Memory B cell (primary cell): ENCODE measurements at places on chromosomes 16 and 17.

- DNase-seq: no peak
- H3K4me1 ChIP-seq: no peaks in the 10 kb centered on the region
- H3K4me3 ChIP-seq: no peak overlapping the region
- H3K36me3 ChIP-seq: peaks cover 2% of the 10 kb centered on the region
- no peak overlapping the region for H3K27ac ChIP-seq
Observed at GRCh38 chr17:51486885-51487520, 226.7 kb downstream of the UTP18 start.

- H3K27ac ChIP-seq: no peak overlapping the region
- no peaks in the 10 kb centered on the region for H3K4me1 ChIP-seq
- no peaks in the 10 kb centered on the region for H3K36me3 ChIP-seq
- H3K27me3 ChIP-seq: peaks cover 20% of the 10 kb centered on the region
- H3K4me3 ChIP-seq: no peak overlapping the region
Observed at GRCh38 chr17:45923511-45924268, 29.3 kb downstream of the MAPT start.

DNA sequence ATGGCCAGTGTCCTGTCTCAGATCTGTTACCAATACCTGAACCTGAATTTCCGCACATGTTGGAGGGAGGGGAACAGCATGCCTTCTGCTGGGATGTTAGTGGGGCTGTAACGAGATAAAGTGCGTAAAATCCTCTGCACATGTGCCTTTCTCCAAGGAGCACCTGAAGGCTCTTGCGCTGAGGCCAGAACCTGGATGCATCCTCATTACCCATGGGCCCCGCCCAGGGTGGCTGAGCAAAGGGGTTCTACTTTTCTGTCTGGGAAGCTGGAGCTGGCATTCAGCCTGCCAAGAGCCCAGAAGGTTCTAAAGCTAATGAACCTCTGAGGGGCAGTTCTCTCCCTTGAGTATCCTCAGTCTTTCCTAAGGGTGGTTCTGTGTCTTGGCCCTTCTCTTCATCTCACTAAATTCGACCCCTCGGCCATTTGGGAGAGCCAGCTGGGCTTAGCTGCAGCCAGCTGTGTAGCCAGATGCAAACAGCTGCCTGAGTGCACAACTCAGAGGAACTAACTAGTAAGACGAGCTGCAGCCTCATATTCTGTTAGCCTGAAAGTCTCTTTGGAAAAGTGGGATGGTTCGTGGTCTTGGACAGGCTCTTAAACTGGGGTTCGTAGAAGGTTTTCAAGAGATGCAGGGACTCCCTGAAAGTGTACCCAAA, 2.5 kb downstream of the ITGA3 start:
- H3K27me3 ChIP-seq: peaks cover 2% of the 10 kb centered on the region
- no peak for DNase-seq
- no peaks in the 10 kb centered on the region for H3K36me3 ChIP-seq
- no peak overlapping the region for H3K27ac ChIP-seq

DNA sequence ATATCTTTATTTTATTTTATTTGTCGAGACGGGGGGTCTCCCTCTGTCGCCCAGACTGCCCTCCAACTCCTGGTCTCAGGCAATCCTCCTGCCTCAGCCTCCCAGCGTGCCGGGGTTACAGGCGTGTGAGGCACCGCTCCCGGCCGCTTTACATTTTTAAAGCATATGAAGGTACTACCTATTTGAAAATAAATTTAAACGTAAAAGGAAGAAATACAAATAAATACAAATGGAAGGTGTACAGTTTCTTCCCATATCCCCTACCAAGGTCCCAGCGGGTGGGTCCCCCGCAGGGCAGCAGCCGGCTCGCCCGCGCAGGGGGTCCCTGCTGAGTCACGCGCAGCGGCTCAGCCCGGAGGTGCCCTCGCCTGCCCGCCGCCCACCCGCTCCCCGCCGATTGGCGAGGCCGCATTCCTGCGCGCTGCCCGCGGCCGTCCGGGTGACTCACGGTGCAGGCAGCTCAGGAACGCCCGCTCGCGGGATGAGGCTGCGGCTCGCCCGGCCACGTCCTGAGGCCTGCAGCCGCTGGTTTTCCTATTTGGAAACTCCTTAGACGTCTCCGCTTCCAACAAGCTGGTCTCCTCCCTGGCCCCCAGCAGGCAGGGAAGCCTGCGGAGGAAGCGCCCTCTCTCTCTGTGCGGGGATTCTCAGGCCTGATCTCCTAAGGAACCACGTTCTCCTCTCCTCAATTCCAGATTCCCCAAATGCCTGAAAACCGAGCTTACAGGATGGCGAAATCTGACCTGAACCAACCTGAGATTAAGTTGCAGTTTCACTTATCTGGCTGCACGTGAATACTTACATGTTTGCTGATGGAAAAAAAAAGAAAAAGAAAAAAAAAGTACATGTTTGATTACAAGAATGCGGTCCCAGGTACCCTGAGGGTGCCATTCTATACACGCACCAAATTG, 54.8 kb upstream of the MAP3K14 start:
- DNase-seq: no peak
- H3K4me1 ChIP-seq: peaks cover 14% of the 10 kb centered on the region
- H3K36me3 ChIP-seq: no peaks in the 10 kb centered on the region
- H3K27me3 ChIP-seq: peaks cover 14% of the 10 kb centered on the region
- H3K27ac ChIP-seq: no peak overlapping the region
- H3K4me3 ChIP-seq: peak overlapping the region; percentile 69

- peaks cover 2% of the 10 kb centered on the region for H3K27me3 ChIP-seq
- no peak overlapping the region for H3K27ac ChIP-seq
- DNase-seq: no peak
- no peak overlapping the region for H3K4me3 ChIP-seq
Observed at GRCh38 chr16:77939968-77940367, 82.4 kb upstream of the CLEC3A start.

GRCh38 chr17:55285340-55286301, 20.9 kb downstream of the HLF start:
- H3K4me1 ChIP-seq: no peaks in the 10 kb centered on the region
- DNase-seq: no peak
- no peaks in the 10 kb centered on the region for H3K36me3 ChIP-seq
- no peak overlapping the region for H3K27ac ChIP-seq
- H3K27me3 ChIP-seq: peaks cover 3% of the 10 kb centered on the region

- H3K4me1 ChIP-seq: no peaks in the 10 kb centered on the region
- no peaks in the 10 kb centered on the region for H3K27me3 ChIP-seq
- no peak overlapping the region for H3K27ac ChIP-seq
- DNase-seq: no peak
- no peak overlapping the region for H3K4me3 ChIP-seq
Observed at GRCh38 chr16:65410801-65411200, 288.9 kb upstream of the CDH11 start.

GRCh38 chr16:87687126-87687910, 78.5 kb downstream of the KLHDC4 start:
- H3K4me3 ChIP-seq: no peak overlapping the region
- no peaks in the 10 kb centered on the region for H3K36me3 ChIP-seq
- no peak overlapping the region for H3K27ac ChIP-seq
- H3K27me3 ChIP-seq: peaks cover 5% of the 10 kb centered on the region

- peak overlapping the region; percentile 5 for H3K27ac ChIP-seq
- H3K4me3 ChIP-seq: peak overlapping the region; percentile 82
- DNase-seq: peak; percentile 41
- H3K4me1 ChIP-seq: peaks cover 22% of the 10 kb centered on the region
- H3K36me3 ChIP-seq: peaks cover 15% of the 10 kb centered on the region
Observed at GRCh38 chr16:28210979-28211588, 681 bp downstream of the XPO6 start.

DNA sequence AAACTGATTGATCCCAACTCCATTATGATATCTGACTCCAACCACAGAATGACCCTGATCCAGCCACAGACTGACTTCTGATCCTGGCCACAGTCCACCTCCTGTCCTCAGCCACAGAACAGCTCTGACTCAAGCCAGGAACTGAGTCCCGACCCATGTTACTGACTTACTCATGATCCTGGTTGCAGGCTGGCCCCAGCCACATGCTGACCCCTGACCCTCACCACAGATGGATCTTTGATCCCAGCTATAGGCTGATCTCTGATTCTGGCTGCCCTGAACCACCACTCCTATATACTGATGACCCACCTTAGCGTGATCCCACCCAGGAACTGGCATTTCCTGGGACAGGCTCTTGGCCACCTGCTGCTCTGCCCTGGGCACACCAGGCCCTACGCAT, 32.2 kb upstream of the IL21R start:
- DNase-seq: no peak
- no peaks in the 10 kb centered on the region for H3K27me3 ChIP-seq
- H3K4me1 ChIP-seq: peaks cover 9% of the 10 kb centered on the region

GRCh38 chr17:49494986-49495841, at the start of gene NGFR:
Gene NGFR (plus strand): TSS chr17:49495293. CDS start chr17:49495418, 125 bp downstream.
- peak within 1 kb of the TSS; percentile 90 for H3K4me3 ChIP-seq
- peak within 1 kb of the TSS; percentile 79 for H3K27ac ChIP-seq
- H3K4me1 ChIP-seq: peaks cover 19% of the 10 kb centered on the region
- peak; percentile 57 for DNase-seq

DNA sequence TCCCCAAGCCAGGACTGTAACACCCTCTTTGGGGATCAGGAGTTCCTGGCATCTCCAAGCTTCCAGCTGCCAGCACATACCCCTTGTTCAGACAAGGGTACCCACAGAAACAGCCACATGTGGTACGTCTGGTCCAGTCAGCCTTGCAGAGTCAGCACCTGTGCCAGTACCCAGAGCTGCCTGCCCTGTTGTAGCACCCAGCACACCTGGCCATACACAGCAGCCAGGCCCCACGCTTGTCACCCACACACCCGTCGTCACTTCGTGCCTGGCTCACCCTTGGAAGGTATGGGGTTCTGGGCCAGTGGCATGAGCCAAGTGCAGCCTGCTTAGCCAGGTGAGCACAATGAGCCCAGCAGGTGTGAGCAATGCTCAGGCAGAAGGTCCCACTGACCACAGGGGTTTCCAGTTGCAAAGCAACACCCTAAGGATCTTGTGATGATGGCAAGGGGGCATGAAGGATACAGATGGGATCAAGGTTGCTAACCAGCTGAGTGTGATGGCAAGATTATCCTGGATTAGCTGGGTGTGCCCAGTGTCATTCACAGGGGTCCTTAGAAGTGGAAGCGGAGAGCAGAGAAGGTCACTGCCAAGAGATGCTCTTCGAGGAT, 202.3 kb downstream of the CPPED1 start:
- DNase-seq: no peak
- peaks cover 18% of the 10 kb centered on the region for H3K27me3 ChIP-seq
- no peak overlapping the region for H3K4me3 ChIP-seq
- no peaks in the 10 kb centered on the region for H3K36me3 ChIP-seq
- H3K27ac ChIP-seq: no peak overlapping the region
- no peaks in the 10 kb centered on the region for H3K4me1 ChIP-seq

DNA sequence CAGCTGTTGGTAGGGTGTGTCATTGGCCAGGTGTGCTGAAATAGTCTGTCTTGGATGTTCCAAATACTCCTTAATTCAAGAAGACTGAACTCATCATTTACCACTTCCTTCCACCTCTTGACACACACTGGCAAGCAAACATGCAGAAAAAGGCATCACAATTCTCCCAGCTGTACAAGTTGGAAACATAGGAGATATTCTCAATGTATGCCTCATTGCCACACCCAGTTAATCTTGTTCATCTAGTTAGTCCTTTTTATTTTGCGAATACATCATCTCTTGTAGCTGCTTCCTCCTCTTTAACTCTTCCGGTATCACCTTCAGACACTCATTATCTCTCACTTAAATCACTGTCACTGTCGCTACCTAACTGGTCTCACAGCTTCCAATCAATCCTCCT, 75.1 kb upstream of the GOT2 start:
- no peaks in the 10 kb centered on the region for H3K36me3 ChIP-seq
- no peaks in the 10 kb centered on the region for H3K4me1 ChIP-seq
- no peak for DNase-seq
- H3K27me3 ChIP-seq: peaks cover 9% of the 10 kb centered on the region
- H3K4me3 ChIP-seq: no peak overlapping the region

DNA sequence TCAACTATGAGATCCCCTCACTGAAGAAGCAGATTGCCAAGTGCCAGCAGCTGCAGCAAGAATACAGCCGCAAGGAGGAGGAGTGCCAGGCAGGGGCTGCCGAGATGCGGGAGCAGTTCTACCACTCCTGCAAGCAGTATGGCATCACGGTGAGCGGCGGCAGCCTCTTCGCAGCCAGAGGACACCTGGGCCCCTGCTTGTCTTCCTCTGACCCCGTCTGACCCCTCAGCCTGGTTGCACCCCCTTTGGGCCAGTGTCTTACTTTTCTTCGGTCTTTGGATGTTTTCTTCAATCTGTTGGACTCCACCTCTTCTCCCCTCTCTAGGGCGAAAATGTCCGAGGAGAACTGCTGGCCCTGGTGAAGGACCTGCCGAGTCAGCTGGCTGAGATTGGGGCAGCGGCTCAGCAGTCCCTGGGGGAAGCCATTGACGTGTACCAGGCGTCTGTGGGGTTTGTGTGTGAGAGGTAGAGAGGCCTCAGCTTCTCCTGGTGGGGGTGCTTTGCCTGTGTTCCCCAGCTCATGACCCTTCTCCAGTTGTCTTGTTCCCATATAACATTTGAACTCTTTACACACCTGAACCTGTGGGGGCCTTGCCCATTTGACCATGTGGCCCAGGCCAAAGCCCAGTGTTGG, 4.4 kb downstream of the CDK5RAP3 start:
- peaks cover 33% of the 10 kb centered on the region for H3K36me3 ChIP-seq
- no peaks in the 10 kb centered on the region for H3K27me3 ChIP-seq
- no peak overlapping the region for H3K27ac ChIP-seq
- peaks cover 6% of the 10 kb centered on the region for H3K4me1 ChIP-seq

GRCh38 chr17:48550502-48551213, 5.7 kb upstream of the HOXB2 start:
- DNase-seq: no peak
- peaks cover 1% of the 10 kb centered on the region for H3K36me3 ChIP-seq
- no peak overlapping the region for H3K4me3 ChIP-seq
- peaks cover 2% of the 10 kb centered on the region for H3K4me1 ChIP-seq
- H3K27me3 ChIP-seq: peaks cover 15% of the 10 kb centered on the region
- no peak overlapping the region for H3K27ac ChIP-seq

- H3K4me3 ChIP-seq: no peak overlapping the region
- no peaks in the 10 kb centered on the region for H3K27me3 ChIP-seq
- no peak overlapping the region for H3K27ac ChIP-seq
- peaks cover 21% of the 10 kb centered on the region for H3K4me1 ChIP-seq
Observed at GRCh38 chr16:27273670-27274423, 5.3 kb upstream of the NSMCE1 start.

GRCh38 chr17:56676810-56677209, 83.3 kb downstream of the NOG start:
- no peak overlapping the region for H3K4me3 ChIP-seq
- H3K27me3 ChIP-seq: peaks cover 22% of the 10 kb centered on the region
- no peak overlapping the region for H3K27ac ChIP-seq
- H3K36me3 ChIP-seq: no peaks in the 10 kb centered on the region

GRCh38 chr16:84115919-84116719, 623 bp downstream of the MBTPS1 start:
- H3K27me3 ChIP-seq: no peaks in the 10 kb centered on the region
- peaks cover 16% of the 10 kb centered on the region for H3K4me1 ChIP-seq
- no peak for DNase-seq
- no peaks in the 10 kb centered on the region for H3K36me3 ChIP-seq
- H3K4me3 ChIP-seq: peak overlapping the region; percentile 91
